NCI-H187 (cell line): ENCODE measurements at places on chromosomes 7 and 10.

GRCh38 chr10:121335386-121335925 is 262.8 kb downstream of the FGFR2 start:
- no peak for DNase-seq

GRCh38 chr7:149291036-149291780 is 29.2 kb downstream of the ZNF783 start:
- DNase-seq = no peak

- DNase-seq = no peak
Observed at GRCh38 chr10:20954519-20954918, 57.4 kb upstream of the NEBL start.

- DNase-seq = no peak
Observed at GRCh38 chr7:2710286-2710655, 22.3 kb downstream of the AMZ1 start.

DNA sequence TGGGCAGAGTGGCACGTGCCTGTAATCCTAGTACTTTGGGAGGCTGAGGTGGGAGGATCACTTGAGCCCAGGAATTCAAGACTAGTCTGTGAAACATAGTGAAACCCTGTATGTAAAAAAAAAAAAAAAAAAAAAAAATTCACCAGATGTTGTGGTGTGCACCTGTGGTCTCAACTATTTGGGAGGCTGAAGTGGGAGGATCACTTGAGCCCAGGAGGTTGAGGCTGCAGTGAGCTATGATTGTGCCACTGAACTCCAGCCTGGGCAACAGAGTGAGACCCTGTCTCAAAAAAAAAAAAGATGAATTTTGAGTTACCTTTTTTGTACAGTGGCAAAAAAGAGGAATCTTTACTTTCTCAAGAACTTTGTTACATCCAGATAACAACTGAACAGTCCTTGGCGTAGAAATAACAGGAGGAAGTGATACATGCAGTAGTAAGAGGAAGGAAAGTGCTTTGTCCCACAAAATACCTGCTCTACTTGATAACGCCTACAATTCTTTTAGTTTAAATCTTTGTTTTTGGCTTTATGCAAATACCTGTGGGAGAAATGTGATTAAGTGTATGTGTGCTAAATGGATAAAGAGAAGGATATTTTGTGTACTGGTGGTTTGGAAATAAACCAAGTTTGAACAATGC is 29.3 kb downstream of the SPAG6 start:
- DNase-seq = no peak

- no peak for DNase-seq
Observed at GRCh38 chr7:106061301-106061979, 50.7 kb downstream of the SYPL1 start.

GRCh38 chr7:20458521-20458920 is 127.8 kb downstream of the ITGB8 start:
- DNase-seq = no peak

- no peak for DNase-seq
Observed at GRCh38 chr10:28875549-28876081, 198.3 kb downstream of the BAMBI start.

DNA sequence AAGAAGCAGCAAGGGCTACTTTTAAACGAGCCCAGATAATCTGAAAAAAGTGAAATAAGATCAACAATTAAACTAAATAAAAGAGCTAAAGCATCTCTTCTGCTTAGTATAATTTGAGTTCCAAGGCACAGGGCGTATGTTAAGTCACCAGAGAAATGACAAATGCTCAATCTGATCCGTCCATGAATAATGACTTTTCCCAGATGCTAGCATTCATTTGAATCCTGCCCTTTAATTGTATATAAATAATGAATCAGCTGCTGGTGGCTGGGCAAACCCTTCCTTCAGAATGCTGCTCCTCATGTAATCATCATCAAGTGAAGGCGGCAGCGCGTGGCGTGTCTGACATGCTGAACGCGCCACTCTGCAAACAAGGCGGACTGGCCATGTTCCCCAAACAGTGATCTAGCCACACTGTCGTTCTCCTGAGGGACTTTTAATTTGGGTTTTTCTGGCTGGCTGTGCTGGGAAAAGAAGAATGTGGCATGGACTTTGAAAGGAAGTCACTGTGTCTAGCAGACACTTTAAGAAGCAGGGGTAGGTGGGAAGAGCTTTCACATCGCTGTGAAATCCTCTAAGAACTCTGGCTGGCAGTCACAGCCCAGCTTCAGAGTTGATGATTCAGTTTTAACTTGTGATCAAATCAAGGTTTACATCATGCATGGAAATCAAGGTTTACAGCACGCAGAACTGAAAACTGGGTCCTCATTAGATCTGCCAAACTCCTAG is 70.7 kb downstream of the BEND7 start:
- no peak for DNase-seq

DNA sequence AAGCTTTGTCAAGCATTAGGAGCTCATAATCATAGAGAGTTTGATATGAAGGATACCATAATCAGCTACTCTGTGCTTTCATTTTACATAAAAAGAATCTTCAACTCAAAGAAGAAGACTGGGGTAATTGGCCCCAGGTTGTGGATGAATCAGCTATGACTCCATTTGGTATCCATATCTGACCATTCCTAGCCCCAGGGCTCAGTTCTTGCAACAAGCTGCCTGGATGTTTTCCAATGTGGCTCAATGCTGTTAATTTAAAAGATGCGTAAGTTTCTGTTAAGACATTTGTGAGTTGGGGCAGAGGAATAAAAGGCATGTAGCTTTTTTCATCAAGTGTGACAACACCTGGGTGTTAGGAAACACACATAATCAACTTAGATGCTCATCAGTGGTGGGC is 951.1 kb downstream of the NRG3 start:
- DNase-seq = no peak

DNA sequence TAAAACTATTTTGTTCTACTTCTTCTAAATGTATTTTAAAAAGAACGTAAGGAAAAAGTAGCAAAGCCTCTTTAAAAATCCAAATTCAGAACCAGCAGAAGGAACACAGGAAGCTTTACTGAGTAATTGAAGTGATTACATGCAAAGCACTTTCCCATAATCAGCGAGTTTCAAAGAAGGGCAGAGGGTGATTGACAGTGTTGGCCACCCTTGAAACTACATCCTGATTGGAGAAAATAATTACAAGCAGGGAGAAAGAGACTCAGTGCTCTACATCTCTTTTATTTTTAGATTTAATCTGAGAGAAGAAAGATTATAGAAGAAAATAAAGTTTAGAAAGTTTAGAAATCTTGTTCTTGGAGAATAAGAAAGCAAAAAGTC is 20.3 kb upstream of the HGF start:
- DNase-seq = no peak

DNA sequence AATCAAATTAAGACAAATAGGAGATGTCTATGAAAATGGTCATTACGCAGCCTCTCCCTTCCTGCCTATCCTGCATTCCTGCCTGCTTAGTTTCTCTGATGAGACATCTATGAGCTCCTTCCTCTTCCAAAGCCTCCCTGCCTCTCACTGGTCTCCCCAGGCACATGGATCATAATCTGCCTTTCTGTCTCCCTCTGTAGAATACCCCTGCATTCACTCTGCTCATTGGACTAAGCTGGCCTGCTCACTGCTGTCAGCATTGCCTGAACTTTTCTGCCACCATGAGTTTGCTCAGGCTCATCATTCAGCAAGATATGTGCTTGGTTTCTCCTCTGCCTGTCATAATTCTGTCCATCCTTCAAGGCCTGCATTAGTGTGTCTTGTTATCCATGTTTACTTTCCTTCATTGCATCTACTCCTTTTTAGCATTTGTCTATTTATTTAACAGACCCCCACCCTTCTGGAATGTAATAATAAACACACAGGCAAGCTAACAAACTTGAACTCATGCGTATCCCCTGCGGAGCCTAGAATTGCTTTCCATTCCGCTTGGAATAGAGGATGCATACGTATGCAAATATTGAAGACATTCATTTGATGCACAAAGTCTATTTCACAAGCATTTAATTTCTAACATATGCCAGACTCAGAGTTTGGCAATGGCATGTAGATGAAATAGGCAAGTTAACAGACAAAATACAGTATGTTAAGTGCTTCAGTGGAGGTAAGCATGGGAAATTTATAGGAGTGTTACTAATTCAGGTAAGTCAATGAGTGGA is 88.3 kb downstream of the PTPRZ1 start:
- no peak for DNase-seq

GRCh38 chr7:97480772-97481390 is 251.0 kb upstream of the TAC1 start:
- peak; percentile 46 for DNase-seq

DNA sequence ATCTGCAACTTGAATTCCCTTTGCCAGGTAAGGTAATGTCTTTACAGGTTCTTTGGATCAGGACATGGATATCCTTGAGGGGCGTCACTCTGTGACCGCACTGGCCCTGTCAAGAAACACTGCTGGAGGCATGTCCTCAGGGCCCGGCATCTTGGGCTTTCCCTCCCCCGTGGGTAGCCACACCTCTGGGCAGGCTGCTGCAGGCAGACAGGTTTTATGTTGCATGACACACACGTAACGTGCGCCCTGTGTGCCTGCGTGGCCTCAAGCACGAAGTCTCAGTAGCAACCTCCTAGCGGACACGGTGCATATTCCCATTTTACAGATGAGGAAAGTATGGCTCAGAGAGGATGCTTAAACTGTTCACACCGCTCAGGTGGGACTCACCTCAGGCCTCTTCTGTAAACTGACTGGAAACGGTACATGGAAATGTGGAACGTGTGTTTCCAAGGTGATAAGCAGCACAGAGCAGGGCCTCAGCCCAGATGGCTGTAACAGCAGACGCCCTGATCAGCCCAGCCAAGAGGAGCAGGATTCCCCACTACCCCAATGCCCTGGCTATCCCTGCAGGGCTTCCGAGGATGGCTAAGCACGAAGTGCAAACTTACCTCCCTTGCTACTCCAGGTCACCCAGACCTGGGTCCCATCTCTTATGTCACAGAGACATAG is 553.6 kb downstream of the TCERG1L start:
- DNase-seq = no peak

- no peak for DNase-seq
Observed at GRCh38 chr10:80504158-80504811, 33.4 kb upstream of the SH2D4B start.

- DNase-seq = no peak
Observed at GRCh38 chr10:100341953-100342626, 4.9 kb upstream of the SCD start.

DNA sequence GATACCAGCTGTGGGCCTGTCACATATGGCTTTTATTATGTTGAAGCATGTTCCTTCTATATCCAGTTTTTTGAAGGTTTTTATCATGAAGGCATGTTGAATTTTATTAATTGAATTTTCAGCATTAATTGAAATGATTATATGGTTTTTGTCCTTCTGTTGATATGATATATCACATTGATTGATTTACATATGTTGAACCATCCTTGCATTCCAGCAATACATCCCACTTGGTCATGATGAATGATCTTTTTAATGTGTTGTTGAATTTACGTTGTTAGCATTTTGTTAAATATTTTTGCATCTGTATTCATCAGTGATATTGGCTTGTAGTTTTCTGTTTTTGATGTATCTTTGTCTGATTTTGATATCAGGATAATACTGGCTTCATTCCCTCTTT is 21.2 kb downstream of the PRSS37 start:
- no peak for DNase-seq

GRCh38 chr10:122148876-122149560 is 122.1 kb upstream of the BTBD16 start:
- DNase-seq = no peak

- DNase-seq = no peak
Observed at GRCh38 chr7:37216156-37216852, 232.4 kb downstream of the ELMO1 start.

- no peak for DNase-seq
Observed at GRCh38 chr7:35657125-35657524, 37.8 kb downstream of the HERPUD2 start.

- no peak for DNase-seq
Observed at GRCh38 chr7:34750636-34751035, 92.6 kb downstream of the NPSR1 start.

DNA sequence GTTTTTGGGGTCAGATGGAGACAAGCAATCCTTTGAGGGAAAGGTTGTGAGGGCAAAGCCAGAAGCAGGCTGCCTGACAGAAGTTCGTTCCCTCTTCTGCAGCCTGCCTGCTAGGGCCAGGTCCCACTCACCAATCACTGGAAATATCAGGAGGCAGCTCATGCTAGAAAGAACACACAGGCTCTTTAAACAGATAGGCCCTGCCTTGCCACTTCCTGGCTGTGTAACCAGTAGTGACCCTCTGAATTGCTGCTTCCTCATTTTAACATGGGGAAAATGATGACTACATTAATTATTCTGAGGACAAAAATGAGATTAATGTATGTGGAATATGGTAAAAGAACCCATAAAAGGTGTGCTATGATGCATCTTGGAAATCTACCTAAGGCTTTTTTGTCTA is 50.5 kb upstream of the MRLN start:
- no peak for DNase-seq
